ENCODE measurements at places on chromosomes 13 and 19.

GRCh38 chr13:25118378-25118905 is 22.5 kb downstream of the PABPC3 start:
- DNase-seq, result no peak

DNA sequence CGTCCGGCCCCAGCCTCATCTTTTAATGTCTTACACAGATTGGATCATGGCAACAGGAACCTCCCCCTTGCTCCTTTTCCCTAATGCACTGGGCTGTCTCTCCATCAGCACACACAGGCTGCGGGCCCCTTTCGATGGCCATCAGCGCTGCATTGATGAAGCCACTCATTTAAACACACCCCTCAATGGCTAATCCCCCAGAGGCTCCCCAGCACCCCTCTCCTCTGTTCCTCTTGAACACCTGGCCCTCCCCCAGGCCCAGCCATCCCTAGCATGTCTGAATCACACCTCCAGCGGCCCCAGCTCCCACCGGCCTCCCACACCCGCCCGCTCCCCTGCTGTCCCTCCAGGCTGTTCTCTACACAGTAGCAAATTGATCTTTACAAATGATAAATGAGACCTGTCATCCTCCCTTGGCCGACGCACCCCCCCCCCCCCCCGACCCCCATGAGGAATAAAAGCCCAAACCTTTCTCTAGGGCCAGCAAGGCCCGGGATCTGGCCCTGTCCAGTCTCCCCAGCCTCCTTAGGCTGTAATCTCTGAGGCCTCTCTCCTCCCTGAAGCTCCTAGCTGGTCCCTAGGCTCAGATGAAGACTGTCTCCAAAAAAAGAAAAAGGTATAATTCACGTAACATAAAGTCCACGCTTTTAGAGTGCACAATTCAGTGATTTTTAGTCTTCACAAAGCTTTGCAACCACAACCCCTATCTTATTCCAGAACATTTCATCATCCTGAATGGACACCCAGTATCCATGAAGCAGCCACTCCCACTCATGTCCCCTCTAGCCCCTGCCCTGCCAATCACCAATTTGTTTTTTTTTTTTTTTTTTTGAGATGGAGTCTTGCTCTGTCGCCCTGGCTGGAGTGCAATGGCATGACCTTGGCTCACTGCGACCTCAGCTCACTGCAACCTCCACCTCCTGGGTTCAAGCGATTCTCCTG is 7.4 kb downstream of the RPL28 start:
- DNase-seq, result no peak

- peak; percentile 12 for DNase-seq
Measured at GRCh38 chr19:3186160-3186688, 494 bp downstream of the NCLN start.

DNA sequence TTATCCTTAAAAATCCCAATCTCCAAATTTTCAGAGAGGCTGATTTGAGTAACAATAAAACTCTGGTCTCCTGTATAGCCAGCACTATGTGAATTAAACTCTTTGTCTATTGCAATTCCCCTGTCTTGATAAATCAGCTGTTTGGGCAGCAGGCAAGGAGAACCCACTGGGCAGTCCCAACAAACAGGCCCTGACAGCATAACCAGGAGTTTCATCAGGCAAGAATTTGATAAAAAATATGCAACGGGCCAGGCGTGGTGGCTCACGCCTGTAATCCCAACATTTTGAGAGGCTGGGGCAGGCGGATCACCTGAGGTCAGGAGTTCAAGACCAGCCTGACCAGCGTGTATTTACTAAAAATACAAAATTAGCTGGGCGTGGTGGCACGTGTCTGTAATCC is 42.1 kb downstream of the STK24 start:
- DNase-seq, result no peak

DNA sequence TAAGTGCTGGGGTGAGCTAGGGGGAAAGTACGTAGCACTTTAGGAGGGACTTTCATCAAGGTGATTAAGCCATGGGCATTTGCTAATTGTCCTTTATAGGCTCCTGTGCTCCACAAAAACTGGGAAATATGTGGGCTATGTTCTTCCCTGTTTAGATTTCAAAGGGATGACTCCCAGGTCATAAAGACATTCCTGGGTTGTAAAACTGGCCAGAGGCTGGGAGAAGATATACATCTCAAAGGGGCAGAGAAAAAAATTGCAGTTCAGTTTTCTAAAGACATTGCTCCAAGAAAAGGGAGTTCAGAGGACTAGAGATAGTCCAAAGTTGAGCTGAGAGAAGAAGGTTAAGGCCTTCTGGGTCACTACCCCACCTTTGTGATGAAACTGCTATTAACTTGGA is 204.8 kb downstream of the MYO16 start:
- no peak for DNase-seq

DNA sequence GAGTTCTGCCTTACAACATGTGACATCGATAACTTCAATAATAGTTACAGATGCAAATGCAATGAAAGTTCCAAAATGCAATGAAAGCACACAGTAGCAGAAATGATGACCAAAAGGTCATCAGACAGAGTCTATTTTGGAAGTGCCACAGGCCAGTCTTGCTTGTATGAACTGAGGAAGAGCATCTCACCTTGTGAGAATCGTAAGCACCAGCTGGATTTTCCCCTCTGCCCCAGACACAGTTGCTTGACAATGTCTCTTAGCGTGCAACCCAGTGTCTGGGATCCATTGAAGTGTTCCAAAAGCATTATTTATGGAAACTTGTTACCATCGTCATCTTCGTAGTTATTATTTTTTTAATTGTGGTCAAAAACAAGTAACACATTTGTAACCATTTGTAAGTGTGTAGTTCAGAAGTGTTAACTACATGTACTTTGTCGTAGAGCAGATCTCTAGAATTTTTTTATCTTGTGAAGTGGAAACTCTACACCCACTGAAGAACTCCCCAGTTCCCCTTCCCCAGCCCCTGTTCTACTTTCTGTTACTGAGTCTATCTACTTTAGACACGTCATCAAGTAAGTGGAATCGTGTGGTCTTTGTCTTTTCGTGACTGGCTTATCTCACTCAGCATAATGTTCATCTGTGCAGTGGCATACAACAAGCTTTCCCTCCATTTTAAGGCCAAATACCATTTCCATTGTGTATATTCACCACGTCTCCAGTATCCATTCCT is 170.0 kb upstream of the RNF113B start:
- DNase-seq, result no peak
